NCI-H1092 (cell line): ENCODE measurements at places on chromosomes 2 and 18.

GRCh38 chr2:40120957-40121356 lies 330.9 kb downstream of the SLC8A1 start:
- no peak for DNase-seq

GRCh38 chr2:166140475-166140874 lies 12.7 kb upstream of the SCN1A start:
- DNase-seq: no peak

GRCh38 chr18:30632071-30632698 lies 410.4 kb downstream of the DSC3 start:
- DNase-seq: no peak

DNA sequence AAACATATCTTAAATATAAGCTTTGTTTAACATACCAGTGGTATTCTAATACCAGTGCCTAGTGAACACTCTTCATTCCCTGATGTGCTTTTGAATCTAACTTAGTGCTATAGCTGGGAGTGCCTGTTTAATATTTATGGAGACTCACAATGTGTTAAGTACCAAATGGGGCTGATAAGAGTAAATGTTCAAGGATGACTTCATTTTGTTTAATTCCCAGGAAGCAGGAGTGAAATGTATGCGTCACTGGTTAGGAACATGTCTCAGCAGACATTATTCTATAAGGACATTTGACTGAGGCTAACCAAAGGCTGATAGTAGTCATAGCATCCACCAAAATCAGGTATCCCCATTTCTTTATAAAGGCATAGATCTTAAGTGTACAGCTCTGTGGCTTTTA lies 31.7 kb upstream of the LINC00305 start:
- DNase-seq: no peak

DNA sequence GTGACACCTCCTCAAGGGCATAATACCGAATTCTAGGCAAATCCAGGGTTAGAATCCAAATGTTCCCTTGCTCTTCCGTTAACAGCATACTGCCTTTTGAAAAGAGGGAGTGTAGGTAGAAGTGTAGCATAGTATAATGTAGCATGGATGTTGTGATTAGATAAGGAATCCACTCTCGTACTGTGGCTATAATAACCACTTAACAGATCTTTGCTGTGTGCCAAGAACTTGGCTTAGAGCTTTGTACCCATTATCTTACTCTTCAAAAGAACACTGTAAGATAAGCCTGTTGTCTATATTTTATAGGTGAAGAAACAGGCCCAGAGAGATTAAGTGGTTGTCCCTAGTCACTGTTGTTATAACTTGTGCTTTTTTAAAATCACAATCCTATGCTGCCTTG lies 24.2 kb downstream of the WDR75 start:
- DNase-seq: no peak
